ENCODE measurements at places on chromosomes 1 and 21.

DNA sequence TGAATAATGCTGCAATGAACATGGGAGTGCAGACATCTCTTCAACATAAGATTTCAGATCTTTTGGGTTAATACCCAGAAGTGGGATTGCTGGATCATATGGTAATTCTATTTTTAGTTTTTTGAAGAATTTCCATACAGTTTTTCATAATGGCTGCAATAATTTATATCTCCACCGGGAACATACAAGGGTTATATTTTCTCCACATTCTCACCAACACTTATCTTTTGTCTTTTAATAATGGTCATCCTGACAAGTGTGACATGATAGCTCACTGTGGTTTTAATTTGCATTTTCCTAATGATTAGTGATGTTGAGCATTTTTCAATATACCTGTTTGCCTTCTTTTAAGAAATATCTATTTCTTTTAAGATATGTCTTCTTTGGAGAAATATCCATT lies 44.5 kb upstream of the WARS2 start:
- no peak for DNase-seq

- peak; percentile 19 for DNase-seq
Observed at GRCh38 chr1:159942632-159943277, 2.7 kb downstream of the IGSF9 start.

DNA sequence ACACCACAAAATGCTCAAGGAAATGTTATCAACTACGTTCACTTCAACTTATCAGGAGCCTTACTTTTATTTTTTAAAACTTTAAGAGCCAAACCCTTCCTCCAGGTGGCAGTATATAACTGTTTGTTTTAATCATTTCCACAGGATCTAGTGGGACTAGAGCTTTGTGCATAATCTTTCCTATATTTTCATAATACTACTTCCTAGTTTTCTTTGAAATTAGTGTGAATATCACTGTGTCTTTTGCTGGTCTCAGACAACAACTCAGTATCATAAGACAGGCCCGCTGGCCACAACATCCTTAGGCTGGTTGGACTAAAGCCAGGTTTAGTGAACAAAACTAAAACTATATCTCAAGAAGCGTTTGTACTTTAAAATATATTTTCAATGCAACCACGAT lies 145.5 kb downstream of the TIAM1 start:
- DNase-seq: peak; percentile 71

- DNase-seq: no peak
Observed at GRCh38 chr1:182196897-182197870, 135.7 kb upstream of the ZNF648 start.

- no peak for DNase-seq
Observed at GRCh38 chr1:59150577-59151386, 146.1 kb upstream of the FGGY start.

GRCh38 chr1:175479521-175480342 lies 263.7 kb downstream of the TNR start:
- no peak for DNase-seq

GRCh38 chr1:240399381-240399780 lies 212.6 kb downstream of the GREM2 start:
- DNase-seq: no peak

DNA sequence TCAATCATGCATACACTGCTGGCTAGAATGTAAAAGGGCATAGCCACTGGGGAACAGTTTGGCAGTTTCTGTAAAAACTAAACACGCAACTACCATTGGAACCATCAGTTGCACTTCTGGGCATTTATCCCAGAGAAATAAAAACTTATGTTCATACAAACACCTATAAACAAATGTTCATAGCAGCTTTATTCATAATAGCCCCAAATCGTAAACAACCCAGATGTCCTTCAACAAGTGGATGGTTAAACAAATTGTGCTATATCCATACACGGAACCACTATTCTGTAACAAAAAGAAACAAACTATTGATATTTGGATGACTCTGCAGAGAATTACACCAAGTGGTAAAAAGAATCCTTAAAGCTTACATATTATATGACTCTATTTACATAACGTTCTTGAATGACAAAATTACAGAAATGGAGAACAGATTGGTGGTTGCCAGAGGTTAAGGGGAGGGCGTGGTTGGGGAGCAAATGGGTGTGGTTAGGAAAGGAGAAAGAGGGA lies 22.8 kb downstream of the LACTBL1 start:
- peak; percentile 65 for DNase-seq

DNA sequence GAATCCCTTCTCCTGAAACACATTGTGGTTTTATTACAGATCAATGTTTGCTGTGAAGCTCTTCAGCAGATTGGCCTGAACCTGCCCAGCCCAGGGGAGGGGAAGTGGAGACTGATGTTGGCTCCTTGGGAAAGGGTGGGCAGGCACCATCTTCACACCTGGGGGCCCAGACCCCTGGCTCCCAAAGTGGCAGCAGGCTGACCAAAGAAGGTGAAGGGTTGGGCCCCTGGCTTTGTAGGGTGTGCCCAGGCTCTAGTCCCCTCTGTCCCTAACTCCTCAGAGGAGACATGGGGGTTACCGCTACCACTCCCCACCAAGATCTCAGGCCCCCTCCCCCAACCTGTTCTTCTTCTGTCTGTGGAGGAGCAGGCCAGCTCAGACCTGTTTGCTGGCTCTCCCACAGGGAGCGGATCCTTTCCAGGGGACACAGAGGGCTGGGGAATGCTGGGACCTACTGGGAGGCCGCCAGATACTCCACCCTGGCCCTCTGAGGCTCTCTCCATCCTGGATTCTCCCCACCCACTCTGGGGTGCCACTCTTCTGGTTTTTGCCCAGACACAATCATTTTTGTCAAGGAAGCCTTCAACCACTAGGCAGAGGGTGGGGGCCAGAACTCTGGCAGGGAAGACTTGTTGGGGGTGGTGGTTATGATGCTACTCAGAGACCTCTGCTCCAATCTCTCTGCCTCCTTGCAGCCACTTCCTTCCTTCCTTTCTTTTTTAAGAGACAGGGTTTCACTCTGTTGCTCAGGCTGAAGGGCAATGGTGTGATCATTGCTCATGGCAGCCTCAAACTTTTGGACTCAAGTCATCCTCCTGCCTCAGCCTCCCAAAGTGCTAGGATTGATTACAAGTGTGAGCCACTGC lies 5.0 kb upstream of the EFNA3 start:
- DNase-seq: no peak

DNA sequence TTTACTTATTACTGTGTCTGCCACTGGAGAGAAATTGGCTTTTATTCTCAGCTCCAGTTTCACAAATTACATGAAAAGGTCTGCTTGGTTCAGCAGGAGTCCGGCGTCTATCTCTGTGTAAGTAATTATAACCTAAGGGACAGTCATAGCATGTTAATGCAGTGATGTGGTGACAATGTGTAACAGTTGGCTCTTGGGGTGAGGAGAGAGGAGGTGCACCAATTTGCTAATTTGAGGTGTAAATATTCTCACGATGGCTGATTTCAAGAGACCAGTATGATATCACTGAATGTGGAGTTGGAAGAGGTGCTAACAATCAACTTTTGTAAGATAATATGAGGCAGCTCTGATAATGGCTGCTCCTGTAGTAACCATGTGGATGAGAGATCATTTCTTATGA lies 86.1 kb downstream of the CTH start:
- no peak for DNase-seq

- DNase-seq: no peak
Observed at GRCh38 chr1:235275836-235276235, 52.1 kb downstream of the ARID4B start.

DNA sequence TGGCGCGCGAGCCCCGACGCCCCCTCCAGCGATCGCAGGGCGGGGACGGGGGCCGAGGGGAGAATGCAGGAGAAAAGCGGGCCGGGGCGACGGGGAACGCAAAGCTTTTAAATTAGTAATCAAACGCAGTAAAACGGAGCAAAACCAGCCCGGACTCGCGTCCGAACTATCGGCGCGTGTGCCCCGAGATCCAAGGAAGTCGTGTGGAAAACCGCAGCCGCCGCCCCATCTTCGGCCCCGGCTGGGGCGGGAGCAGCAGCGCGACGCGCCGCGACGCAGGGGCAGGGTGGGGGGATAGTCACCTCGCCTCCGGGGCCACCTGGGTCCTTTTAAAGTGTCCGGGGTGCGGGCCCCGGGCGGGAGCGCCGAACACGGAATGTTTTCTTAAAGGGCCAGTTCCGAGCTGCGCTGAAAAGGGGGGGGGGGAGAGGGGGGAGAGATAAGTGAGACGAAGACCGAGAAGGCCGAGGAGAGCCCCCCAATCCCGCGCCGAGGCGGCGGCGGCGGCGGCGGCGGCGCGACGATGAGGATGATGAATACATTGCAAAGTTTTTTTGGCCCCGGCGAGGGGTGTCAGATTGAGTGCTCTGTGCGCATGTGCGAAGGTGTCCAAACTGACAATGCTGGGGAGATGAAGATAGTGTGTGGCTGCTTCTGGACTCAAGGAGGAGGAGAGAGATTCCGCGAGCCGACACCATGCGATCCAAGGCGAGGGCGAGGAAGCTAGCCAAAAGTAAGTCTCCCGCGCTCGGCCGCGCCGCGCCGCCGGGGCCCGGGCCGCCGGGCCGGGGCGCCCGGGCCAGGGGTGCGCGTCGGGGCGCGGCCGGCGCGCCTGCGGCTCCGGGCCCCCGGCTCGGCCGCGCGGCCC lies at the start of gene PRDM16:
Gene PRDM16, plus strand, starts transcription at position 640 of the 868 bp plus-strand sequence. Its CDS starts 57 bp downstream, at position 697.
- peak; percentile 50 for DNase-seq

GRCh38 chr21:36704958-36705678 lies 6.2 kb downstream of the SIM2 start:
- no peak for DNase-seq

DNA sequence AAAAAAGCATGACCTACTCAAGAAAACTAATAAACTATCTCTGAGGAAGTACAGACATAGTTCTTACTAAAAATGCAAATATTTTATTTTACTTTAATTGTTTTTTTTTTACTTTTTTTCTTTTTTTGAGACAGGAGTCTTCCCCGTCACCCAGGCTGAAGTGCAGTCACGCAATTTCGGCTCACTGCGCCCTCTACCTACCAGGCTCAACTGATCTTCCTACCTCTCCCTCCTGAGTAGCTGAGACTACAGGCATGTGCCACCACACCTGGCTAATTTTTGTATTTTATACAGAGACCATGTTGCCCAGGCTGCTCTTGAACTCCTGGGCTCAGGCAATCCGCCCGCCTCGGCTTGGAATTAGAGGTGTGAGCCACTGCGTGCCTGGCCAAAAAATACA lies 1263.1 kb downstream of the KCNT2 start:
- no peak for DNase-seq

GRCh38 chr1:66552829-66553228 lies 18.9 kb downstream of the SGIP1 start:
- peak; percentile 46 for DNase-seq

DNA sequence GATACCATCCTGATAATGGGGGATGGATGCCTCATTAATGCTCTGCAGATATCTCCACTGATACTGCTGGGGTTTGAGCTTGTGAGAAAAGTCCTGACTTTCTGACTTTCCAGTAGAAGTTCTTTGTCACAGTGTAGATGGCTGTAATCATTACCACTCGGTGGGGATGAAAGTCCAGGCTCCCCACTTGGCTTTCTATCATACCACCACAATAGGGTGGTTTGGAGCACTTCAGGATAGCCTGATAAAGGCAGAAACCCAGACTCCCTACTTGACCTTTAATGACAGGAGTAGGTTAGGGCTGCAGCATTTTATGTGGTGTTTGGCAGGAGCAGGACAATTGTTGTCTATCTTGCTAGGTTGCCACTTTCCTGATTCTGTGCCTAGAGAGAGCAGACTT lies 294.1 kb downstream of the BRINP3 start:
- DNase-seq: no peak

DNA sequence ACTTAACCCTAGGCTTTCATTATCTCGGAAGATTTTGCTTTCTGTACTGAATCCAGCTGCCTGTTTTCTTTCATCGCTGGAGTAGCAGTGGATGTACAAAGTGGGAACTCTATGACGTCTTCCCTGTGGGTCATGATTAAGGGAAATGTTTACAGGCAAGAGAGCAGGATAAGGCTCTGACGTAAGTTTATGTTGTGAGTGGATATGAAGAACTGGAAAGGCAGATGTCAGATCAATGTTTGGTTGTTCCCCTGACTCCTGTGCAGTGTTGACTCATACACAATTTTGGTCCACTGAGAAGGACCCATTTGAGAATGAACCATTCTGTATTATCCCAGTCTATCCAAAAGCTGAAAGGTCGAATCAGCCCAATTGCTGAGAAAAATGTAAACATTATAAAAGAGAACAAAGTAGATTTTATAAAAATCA lies 292.4 kb downstream of the GRIK1 start:
- no peak for DNase-seq

DNA sequence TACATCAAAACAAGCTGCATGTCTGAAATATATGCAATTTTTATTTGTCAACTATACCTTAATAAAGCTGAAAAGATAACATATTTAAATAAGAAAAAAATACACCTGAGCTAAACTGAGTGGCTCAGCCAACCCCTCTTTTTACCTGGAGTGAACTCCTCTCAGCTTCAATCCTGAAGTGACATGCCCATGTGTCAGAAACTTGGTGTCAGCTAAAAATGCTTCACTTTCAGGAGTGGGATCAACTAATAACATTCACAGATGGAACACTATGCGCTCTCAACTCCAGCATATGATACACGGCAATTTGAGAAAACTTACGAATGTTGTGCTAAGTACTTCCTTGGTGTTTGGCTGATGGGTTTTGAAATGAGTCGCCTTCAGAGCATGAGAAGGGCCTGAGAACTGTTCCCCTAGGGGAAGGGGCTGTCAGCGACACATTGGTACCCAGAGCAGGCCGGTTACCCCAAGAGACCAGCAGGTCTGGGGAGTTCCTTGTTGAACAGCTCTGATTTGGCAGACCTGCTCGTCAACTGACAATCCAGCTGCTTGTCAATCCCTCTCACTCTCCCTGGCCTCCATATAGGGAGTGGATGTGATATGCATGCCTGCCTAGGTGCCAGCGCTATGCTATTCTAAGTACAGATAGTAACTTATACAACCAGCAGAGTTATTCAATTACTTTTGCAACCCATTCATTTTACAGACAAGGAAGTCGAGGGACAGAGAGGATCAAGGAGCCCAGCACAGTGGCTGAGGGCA lies 267.7 kb downstream of the PCP4 start:
- DNase-seq: no peak

DNA sequence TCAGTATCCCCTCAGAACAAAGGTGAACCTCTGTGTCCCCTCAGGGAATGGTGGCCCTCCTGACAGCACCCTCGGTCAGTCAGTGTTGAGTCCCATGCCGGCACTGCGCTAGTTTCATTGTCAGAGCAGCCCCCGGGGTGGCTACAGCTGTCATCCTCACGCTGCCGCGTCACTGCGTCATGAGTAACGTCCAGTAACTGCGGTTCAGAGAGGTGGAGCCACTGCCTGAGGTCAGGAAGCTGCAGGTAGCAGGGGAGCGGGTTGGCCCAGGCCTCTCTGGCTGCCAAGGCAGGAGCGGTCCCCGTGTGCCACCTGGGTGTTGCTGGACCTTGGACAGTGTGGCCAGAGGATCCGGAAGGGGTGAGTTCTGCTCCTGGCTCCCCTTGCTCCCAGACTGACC lies 20.2 kb upstream of the WNT4 start:
- DNase-seq: no peak

GRCh38 chr21:43777953-43778352 lies 1.8 kb upstream of the CSTB start:
- DNase-seq: no peak

DNA sequence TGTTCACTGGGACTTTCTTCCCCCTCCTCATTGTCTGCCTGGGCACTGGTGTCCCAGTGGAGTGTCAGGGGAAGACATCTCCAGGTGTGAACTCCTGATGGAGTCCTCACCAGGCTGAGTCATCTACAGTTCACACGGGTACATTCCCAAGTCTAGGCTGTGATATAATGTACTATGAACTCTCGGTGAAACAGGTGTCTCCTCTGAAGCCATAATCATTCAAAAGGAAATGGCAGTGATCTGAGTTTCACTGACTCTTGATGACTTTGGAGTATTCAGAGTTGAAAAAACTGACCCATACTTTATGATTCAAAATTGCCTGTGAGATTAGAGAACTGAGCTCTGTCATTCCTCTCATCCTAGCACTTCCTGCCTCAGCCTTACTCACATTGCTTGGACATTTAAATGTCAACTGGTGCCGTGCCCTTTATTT lies 9.1 kb downstream of the LAMC2 start:
- DNase-seq: no peak
